ENCODE measurements at places on chromosomes 5 and 9.

GRCh38 chr9:111597852-111598732 lies 1.4 kb downstream of the PTGR1 start:
- DNase-seq = peak; percentile 72

DNA sequence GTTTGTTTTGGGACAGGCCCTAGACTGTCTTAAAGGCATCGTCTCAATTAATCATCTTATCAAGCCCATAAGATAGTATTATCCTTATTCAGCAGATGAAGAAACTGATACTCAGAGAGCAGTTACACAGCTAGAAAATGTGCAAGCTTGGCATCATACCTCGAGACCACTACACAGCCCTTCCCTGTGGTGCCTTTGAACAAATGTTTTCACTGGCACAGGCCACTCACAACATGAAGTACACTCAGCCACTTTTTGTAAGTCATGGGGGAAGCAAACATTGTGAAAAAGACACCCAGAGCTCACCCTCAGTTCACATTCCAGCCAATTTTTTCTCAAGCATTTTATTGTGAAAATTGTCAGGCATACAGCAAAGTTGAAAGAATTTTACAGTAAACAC lies 122.5 kb downstream of the WDR41 start:
- DNase-seq = no peak

DNA sequence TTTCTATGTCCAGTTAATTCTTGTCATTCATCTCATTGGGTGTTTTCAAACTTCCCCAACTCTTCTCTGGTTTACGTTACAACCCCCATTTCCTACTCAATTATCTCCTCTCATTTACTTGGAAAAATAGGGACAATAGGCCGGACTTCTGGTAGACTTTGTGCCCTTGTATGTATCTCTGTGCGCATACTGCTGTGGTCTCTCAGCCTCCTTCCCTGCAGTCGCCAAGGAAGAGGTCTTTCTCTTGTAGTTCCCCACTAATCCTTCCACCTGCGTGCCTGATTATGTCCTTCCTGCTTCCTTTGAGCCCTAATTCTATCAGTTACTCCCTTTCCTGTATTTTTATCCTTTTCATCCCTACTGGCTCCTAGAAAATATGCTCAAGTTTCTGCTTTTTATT lies 176.3 kb downstream of the GDNF start:
- DNase-seq = no peak

- DNase-seq = no peak
These were observed 48.8 kb upstream of the CDH10 start for GRCh38 chr5:24693609-24694008.

- no peak for DNase-seq
These were observed 433.4 kb upstream of the BRINP1 start for GRCh38 chr9:119802621-119803020.

GRCh38 chr5:177085985-177086653 lies 596 bp upstream of the FGFR4 start:
- no peak for DNase-seq

GRCh38 chr9:92660266-92660665 lies 9.7 kb downstream of the IPPK start:
- no peak for DNase-seq

DNA sequence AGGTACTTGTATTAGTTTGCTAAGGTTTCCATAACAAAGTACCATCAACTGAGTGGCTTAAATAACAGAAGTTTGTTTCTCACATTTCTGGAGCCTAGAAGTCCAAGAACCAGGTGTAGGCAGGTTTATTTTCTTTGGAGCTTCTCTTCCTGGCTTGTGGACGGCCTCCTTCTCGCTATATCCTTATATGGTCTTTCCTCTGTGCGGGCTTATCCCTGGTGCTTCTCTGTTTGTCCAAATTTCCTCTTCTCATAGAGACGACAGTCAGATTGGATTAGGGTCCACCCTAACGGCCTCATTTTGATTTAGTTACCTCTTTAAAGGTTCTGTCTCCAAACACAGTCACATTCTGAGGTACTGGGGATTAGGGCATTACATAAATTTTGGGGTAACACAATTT lies 88.3 kb downstream of the RMI1 start:
- DNase-seq = no peak

Data from cardiac fibroblast (primary cell).